ENCODE measurements at places on chromosomes 16 and 17. TPM values are rescaled to one million over a fixed set of nuclear protein-coding genes. Genes with fewer than 3 reads are reported as not detected.

DNA sequence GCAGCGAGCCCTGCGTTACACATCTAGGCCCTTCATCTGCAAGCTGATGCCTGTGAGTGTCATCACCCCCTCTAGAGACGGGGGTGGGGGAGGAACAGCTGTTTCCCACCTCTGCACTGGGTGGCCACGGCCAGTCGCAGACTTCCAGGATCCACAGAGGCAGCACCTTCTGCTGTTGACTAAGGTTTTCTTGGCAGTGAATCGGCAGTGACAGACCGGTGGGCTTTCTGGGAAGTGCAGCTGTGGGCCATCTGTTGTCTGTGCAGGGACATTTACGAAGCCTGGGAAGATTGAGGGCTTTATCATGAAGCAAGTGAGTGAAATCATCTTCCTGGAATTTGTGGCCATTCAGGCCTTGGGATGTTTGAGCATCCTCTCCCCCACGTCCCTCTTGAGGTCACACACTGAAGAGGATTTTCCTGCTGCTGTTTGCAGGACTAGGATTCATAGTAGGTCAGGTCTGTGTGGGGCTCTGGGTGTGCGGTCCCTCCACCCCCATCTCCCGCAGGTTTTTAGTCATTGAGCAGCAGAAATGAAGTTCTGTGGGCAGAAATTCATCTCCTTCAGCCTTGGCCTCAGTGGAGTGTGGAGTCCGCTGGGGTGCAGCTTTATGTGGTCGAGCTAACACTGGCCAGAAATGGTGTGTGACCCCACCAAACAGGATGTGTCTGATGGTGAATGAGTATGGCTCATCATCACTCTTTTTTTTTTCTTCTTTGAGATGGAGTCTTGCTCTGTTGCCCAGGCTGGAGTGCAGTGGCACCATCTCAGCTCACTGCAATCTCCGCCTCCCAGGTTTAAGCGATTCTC lies 12.0 kb downstream of the PGS1 start:
- H3K27ac ChIP-seq = peak overlapping the region; percentile 57
- no peaks in the 10 kb centered on the region for H3K27me3 ChIP-seq
- H3K4me3 ChIP-seq = no peak overlapping the region

- no peaks in the 10 kb centered on the region for H3K27me3 ChIP-seq
- no peak overlapping the region for H3K27ac ChIP-seq
- H3K4me1 ChIP-seq = peaks cover 4% of the 10 kb centered on the region
- H3K4me3 ChIP-seq = no peak overlapping the region
- no peak for DNase-seq
These were observed 184.3 kb upstream of the CACNG3 start for GRCh38 chr16:24071666-24072360.

HOXB7 gene
- not detected for total RNA-seq

RTN4RL1 gene
- 34.3 TPM for total RNA-seq

SEZ6L2 gene
- 13.9 TPM for total RNA-seq

PPP1R1B gene
- total RNA-seq = 4.3 TPM

GRCh38 chr16:22098405-22099255 lies 6.3 kb downstream of the VWA3A start:
- no peak overlapping the region for H3K4me3 ChIP-seq
- no peak overlapping the region for H3K27ac ChIP-seq
- H3K36me3 ChIP-seq = no peaks in the 10 kb centered on the region
- no peaks in the 10 kb centered on the region for H3K4me1 ChIP-seq
- peak; percentile 58 for DNase-seq

CES5A gene
- not detected for total RNA-seq

TP53TG3B gene
- total RNA-seq = not detected

GRCh38 chr16:19085679-19086200 lies 18.3 kb downstream of the COQ7 start:
- DNase-seq = peak; percentile 12
- peaks cover 6% of the 10 kb centered on the region for H3K4me1 ChIP-seq
- H3K36me3 ChIP-seq = no peaks in the 10 kb centered on the region
- no peaks in the 10 kb centered on the region for H3K27me3 ChIP-seq

DNA sequence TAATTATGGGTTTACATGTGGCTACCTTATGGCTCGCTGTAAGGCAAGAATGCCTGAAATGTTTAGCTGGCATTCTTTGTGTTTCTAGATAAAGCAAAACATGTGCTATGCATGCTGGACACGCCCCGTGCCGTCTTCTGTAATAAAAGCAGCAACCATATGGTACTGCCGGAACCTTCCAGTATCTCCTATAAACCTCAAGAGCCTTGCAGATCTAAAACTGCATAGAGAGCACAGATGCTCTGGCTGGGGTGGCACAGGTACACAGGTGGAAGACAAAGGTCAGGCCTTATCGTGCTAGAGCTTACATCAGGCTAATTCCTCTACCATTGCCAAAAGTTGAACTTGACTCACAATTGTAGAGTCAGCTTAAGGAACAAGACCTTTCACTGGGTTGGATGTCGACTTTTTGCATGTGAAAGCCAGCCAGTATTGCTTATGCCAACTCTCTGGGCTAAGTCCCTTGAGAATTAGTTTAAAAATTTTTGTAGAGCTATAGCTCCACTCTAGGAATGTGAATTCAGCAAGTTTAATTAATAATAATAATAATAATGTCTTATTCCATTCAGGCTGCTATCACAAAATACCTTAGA lies 187.4 kb upstream of the CACNG5 start:
- no peak overlapping the region for H3K4me3 ChIP-seq
- no peak for DNase-seq
- H3K4me1 ChIP-seq = no peaks in the 10 kb centered on the region
- H3K27me3 ChIP-seq = no peaks in the 10 kb centered on the region
- H3K36me3 ChIP-seq = no peaks in the 10 kb centered on the region
- H3K27ac ChIP-seq = no peak overlapping the region

PPY gene
- total RNA-seq = not detected

- no peaks in the 10 kb centered on the region for H3K36me3 ChIP-seq
- no peak overlapping the region for H3K27ac ChIP-seq
- H3K4me3 ChIP-seq = no peak overlapping the region
- no peaks in the 10 kb centered on the region for H3K27me3 ChIP-seq
- DNase-seq = no peak
These were observed 17.7 kb downstream of the MAF start for GRCh38 chr16:79582789-79583188.

MRTFB gene
- 14.2 TPM for total RNA-seq

PDILT gene
- not detected for total RNA-seq

HYDIN gene
- 0.95 TPM for total RNA-seq

DNA sequence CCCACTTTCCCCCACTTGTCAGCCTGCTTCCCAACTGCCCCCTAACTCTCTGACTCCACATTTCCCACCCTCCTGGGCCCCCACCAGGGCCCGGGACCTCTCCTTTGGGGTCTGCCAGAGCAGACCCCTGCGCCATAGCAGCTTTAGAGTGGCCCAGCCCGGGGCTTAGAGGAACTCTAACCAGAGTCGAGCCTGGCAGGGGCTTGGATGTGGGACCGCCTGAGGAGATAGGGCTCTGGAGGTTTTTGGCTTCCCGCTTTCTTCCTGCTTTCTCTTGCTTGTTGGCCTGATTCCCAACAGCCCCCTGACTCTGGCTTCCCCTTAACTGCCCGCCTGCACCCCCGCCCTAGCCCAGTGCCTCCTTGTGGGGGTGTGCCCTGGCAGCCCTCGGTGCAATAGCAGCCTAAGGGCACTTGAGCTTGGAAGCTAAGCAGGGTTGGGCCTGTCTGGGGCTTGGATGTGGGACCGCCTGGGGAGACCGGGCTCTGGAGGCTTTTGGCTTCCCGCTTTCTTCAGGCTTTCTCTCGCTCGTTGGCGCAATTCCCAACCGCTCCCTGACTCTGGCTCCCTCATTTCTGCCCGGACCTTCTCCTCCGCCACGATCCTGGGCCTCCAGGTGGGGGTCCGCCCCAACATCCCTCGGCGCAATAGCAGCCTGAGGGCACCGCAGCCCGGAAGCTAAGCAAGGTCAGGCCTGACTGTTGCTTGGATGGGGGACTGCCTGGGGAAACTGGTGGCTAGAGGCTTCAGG lies 2292.0 kb downstream of the TP53TG3F start:
- H3K4me3 ChIP-seq = no peak overlapping the region
- no peaks in the 10 kb centered on the region for H3K4me1 ChIP-seq
- no peaks in the 10 kb centered on the region for H3K36me3 ChIP-seq
- DNase-seq = no peak
- H3K27ac ChIP-seq = no peak overlapping the region

C16orf92 gene
- not detected for total RNA-seq

DNA sequence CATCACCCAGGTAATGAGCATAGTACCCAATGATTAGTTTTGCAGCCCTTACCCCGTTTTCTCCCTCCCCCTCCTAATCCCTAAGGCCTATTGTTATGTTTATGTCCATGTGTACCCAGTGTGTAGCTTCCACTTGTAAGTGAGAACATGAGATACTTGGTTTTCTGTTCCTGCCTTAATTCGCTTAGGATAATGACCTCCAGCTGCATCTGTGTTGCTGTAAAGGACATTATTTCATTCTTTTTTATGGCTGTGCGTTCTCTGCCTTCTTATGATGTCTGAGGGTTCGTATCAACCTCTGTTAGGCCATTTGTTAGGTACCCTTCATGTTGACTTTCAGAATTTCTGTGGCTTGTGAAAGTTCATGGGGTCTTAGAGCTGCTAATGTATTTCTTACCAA lies 31.0 kb downstream of the CTCF start:
- no peak for DNase-seq
- H3K27me3 ChIP-seq = no peaks in the 10 kb centered on the region
- H3K4me1 ChIP-seq = peaks cover 10% of the 10 kb centered on the region
- no peaks in the 10 kb centered on the region for H3K36me3 ChIP-seq
- H3K27ac ChIP-seq = no peak overlapping the region

GRCh38 chr17:27367121-27367981 lies 73.4 kb downstream of the WSB1 start:
- no peaks in the 10 kb centered on the region for H3K27me3 ChIP-seq
- no peak overlapping the region for H3K4me3 ChIP-seq
- no peaks in the 10 kb centered on the region for H3K36me3 ChIP-seq
- H3K4me1 ChIP-seq = no peaks in the 10 kb centered on the region
- H3K27ac ChIP-seq = no peak overlapping the region

DNA sequence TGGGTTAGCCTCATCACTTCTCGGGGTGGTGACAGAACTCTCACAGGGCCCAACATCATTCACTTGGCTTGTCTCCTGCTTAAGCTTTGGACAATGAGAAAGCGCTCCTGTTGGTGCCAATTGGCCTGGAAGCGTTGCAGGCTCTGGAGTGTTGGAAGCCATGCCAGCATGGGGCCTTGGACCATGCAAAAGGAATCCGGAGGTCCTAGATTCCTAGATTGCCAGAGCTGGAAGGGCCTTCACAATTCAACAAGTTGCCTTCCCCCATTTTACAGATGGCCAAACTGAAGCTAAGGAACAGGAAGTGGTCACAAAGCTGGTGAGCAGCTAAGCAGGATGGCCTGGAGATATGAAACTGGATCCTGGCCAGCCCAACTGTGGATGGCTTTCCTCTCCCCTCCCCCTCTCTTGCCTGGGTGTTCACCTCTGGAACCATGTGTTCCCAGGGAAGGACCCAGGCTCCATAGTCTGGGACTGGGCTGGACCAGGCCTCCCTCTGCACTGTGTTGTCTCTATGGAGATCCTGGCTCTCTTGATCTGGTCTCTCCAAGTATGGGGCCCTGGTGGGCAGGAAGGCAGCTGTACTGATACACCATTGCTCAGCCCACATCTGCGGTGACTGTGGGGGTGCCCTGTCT lies 6.0 kb upstream of the IGFBP4 start:
- H3K27me3 ChIP-seq = no peaks in the 10 kb centered on the region
- no peaks in the 10 kb centered on the region for H3K4me1 ChIP-seq
- no peaks in the 10 kb centered on the region for H3K36me3 ChIP-seq

PRMT7 gene
- 110 TPM for total RNA-seq

GRCh38 chr16:21265104-21265837 lies 12.8 kb downstream of the CRYM start:
- no peaks in the 10 kb centered on the region for H3K36me3 ChIP-seq
- DNase-seq = no peak
- H3K4me3 ChIP-seq = no peak overlapping the region
- H3K27ac ChIP-seq = no peak overlapping the region
- H3K27me3 ChIP-seq = no peaks in the 10 kb centered on the region
- H3K4me1 ChIP-seq = no peaks in the 10 kb centered on the region

KRT24 gene
- not detected for total RNA-seq

DNA sequence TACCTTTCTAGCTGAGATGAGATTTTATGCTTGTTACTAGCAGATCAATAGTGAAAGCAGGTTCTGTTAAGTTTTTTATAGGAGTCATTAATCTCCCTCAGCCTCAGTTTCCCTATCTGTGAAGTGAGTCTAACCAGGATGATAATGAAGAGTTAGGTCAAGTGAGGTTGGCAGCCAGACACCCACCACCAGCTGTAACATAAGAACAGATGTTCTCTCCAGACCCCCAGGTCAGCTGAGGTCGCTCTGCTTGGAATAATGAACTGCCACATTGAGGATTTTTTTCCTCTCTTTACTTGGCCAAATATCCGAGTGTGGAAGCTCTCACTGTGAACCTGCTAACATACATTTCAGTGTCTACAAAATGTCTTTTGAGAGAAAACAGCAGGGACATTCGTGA lies 389.6 kb downstream of the WWOX start:
- H3K27ac ChIP-seq = no peak overlapping the region
- H3K36me3 ChIP-seq = no peaks in the 10 kb centered on the region
- H3K4me3 ChIP-seq = no peak overlapping the region
- DNase-seq = no peak

DGKE gene
- total RNA-seq = 6.4 TPM

GRCh38 chr17:14748036-14748710 lies 447.3 kb downstream of the HS3ST3B1 start:
- H3K4me3 ChIP-seq = no peak overlapping the region
- no peaks in the 10 kb centered on the region for H3K36me3 ChIP-seq
- H3K4me1 ChIP-seq = no peaks in the 10 kb centered on the region
- H3K27ac ChIP-seq = no peak overlapping the region
- no peak for DNase-seq
- no peaks in the 10 kb centered on the region for H3K27me3 ChIP-seq

CMTM2 gene
- total RNA-seq = not detected

DNA sequence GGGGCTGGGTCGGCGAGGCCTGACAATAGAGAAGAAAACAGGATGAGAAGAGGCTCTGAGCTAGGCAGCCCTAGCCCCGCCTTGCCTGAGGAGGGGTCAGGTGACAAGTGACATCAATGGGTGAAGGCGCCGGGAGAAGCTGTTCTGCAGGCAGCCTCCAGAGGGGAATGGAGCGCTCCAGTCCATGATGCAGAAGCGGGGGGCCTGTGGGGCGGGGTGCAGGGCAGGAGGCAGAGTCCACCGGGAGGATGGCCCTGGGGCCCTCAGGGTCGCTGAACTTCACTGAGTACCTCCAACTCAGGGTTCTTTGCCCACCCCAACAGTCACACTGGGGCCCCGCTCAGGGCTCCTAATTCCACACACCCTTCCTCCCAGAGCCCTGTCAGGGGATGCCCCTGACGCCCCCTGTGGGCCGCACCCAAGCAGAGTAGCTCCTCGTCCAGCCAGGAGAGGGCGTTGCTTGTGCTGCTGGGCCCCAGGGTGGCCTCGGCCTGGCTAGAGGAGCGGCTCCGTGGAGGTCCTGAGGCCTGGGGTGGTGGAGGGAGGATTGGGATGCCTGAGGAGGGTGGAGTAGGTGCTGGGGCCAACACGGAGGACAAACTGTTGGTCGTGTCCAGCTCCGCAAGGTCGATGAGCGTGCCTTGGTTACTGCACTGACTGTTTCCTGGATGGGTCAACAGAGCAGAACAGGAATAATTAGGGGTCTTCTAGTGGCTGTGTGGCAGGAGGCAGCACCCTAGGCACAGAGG lies 20.8 kb downstream of the GGA3 start:
- DNase-seq = peak; percentile 44
- H3K27me3 ChIP-seq = no peaks in the 10 kb centered on the region
- H3K4me1 ChIP-seq = no peaks in the 10 kb centered on the region
